RKO (cell line): ENCODE measurements at places on chromosomes 7 and 10.

- no peak for DNase-seq
These were observed 21.5 kb downstream of the CYP26A1 start for GRCh38 chr10:93095225-93095624.

GRCh38 chr10:17162828-17163227 lies 33.2 kb upstream of the CUBN start:
- no peak for DNase-seq

DNA sequence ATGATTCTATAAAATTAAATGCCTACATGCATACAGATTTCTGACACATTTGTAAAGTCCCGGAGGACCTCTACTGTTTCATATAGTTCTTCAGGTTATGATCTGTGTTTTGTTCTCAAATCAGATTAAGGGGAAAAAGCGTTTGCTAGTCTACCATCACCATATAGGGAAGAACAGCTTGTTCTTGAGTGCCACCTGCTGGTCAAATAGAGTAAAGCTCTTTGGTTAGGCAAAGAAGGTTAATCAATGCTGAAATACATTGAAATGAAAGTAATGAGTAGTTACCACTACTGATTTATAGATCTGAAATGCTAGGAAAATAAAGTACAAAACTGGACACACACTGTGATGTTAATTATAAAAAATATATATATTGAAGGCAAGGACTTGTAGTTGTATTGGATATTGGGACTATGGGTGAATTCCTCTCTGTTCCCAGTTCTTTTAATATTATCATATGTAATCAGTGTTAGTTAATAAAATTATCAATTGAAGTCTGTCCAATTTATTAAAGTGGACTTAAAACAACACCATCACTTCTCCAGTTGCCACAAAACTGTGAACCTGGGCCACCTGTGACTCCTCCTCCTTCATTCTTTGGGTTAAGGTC lies 72.6 kb upstream of the PDLIM1 start:
- DNase-seq, result peak; percentile 63

GRCh38 chr10:89160339-89160738 lies 46.8 kb downstream of the CH25H start:
- DNase-seq, result no peak

DNA sequence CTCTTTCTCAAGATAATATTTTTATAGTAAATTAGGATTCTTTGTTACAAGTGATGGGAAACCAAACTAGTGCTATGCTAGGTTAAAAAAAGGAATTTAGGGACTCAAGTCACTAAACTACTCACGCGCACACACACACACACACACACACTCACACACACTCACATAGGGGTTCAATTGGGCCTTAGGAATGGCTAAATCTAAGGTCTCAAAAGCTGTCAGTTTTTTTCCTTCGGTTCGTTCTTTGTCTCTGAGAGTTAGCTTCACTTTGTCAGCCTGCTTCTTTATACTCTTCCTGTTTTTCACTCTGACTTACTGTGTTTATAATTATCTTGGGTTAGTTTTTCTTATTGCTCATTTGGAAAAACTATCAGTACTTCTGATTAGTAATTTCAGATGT lies 138.9 kb downstream of the ADK start:
- DNase-seq, result no peak

- no peak for DNase-seq
These were observed 57.6 kb upstream of the CROT start for GRCh38 chr7:87287738-87288341.

- DNase-seq, result no peak
These were observed 7.1 kb upstream of the ZMIZ1 start for GRCh38 chr10:79061441-79062315.

DNA sequence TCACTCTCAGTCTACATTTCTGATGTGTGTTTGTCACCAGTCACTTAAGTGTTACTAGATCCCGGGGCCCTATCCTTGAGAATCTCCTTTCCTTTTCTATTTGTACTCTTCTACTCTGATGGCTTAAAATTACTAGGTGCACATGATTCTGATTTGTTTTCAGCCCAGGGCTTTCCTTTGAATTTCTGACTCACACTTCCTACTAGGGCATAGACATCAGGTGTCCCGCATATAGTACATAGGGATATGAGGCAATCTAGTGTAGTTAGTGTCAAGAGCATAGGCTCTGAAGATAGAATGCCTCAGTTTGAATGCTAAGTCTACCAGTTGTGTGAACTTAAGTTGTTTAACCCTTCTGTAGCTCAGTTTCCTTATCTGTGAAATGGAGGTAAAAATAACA lies 49.4 kb upstream of the LRRN3 start:
- DNase-seq, result peak; percentile 12

DNA sequence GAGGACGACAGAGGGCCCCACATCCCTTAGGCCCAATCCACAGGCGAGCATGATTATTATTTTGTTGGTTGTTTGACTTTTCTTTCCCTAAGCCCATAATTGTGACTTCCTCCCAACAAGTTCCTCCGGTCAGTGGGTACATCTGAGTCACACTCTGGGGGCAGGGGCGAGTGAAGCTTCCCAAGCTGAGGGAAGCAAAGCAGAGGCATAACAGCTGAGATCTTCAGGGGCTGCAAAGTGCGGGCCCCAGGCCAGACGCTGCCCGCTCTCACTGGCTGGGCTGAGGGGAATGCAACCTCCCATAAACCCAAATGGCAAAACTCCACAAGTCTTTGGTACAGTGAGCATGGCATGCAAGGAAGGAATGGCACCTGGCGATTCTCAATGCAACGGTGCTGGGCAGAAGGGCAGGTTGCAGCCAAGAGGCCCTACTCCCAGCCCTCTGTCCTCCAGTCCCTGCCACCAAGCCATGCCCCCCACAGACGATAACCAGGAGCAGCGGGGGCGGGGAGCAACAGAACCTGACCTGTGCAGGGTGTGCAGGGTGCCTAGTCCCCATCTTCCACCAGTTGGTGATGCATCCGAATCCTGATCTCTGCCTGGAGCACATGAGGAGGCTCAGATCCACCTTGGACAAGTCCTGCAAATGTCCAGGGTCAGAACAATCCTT lies 25.3 kb downstream of the TNS3 start:
- DNase-seq, result no peak

- no peak for DNase-seq
These were observed 790.3 kb downstream of the GRM8 start for GRCh38 chr7:126462405-126462804.

DNA sequence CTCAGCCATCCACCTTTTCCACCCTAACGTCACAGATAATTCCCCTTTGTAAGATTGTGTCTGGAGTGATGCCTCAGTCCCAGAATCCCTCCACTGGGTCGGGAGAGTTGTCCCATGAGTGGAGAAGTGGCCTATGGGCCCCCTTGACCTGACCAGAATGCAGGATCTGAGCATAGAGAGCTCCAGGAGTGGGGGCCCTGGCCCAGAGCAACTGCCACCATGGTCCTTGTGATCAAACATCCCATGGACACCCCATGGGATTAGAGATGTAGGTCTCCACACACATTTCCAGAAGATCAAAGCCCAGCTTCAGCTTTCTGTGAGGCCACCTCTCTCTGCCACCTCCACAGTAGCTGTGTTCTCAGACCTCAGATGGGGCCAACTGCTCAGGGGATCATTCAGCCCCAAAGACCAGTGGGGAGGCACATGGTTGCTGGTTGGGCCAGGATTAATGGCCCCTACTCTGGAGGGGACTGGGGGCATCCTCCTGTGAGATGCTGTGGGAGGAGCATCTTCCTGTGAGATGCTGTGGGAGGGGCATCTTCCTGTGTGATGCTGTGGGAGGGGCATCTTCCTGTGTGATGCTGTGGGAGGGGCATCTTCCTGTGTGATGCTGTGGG lies 28.5 kb upstream of the DPYSL4 start:
- DNase-seq, result no peak

DNA sequence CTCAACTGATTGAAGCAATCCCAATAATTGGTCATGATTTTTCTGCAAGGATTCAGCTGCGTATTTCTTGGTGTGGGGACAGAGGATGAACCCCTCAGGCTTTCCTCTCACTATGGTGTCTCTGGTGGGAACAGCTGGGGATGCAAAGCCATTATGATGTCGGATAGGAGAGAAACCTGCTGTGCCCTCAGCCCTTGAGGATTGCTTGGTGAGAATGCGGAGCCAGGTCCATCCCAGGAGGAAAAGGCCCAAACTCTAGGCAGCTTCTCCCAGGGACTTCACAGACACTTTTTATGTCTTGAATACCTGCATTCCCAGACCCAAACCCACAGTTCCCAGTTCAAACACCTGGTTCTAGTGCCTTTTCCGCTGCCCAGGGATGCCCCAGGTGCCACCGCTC lies 302.0 kb downstream of the WDR37 start:
- no peak for DNase-seq

- no peak for DNase-seq
These were observed 75.5 kb upstream of the AGK start for GRCh38 chr7:141475679-141476078.

- DNase-seq, result no peak
These were observed 132.2 kb downstream of the ZNF365 start for GRCh38 chr10:62506371-62506770.

GRCh38 chr7:156031679-156032478 lies 219.6 kb upstream of the SHH start:
- no peak for DNase-seq

DNA sequence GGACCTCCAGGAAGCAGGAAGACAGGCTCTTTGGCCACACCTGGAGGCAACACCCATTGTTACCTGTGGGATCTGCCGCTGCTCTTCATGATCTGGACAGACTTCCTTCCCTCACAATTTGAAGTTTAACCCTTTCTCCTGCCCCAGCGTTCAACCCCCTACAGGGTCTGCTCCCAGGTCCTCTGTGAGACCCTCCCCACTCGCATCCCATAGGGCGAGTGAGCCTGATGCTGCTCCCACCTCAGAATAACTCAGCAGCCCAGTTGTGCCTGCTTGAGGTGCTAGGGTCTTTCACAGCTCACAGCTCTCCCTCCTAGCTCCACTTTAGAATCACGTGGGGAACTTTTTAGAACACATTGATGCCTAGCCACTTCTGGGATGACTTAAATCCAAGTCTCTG lies 61.8 kb upstream of the C10orf90 start:
- DNase-seq, result no peak

DNA sequence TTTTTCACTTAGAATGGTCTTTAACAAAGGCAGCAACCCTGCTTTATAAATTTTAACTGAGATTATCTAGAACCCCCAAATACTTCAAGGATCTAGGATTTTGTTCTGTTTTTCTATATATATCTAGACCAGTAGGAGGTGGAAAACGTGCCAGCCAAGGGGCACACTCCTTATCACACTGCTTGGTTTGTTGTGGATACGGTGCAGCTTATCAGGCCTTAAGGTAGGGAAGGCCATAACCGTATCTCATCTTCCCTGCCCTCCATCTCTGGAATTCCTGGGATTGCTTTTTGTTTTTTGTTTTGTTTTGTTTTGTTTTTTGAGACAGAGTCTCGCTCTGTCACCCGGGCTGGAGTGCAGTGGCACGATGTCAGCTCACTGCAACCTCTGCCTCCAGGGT lies 75.4 kb downstream of the MPLKIP start:
- DNase-seq, result no peak

GRCh38 chr7:54426406-54426805 lies 115.8 kb upstream of the VSTM2A start:
- no peak for DNase-seq

DNA sequence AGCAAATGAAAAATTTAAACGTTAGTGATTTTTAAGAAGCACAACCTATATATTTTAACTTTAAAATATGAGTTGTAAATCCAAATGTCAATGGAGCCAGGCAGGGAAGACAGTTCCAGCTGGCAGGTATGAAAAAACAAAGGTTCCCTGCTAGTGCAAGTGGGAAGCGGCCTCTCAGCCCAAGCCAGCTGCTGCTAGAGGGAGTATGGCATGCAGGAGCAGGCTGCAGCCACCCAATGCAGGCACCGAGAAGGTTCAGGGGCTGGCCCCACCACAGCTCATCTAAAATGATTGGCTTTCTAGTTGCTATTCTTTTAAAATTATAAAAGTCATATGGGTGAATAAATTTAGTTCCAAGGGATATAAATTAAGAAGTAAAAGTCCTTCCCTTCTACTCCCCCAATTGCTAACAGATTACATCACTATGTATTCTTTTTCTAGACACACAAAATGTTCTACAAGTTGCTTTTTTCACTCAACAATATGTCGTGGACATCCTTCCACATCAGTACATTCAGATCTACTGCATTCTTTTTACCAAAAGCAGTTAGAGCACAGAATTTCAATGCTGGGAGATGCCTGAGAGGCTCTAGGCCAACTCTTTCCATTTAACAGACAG lies 69.3 kb downstream of the SGMS1 start:
- DNase-seq, result no peak

DNA sequence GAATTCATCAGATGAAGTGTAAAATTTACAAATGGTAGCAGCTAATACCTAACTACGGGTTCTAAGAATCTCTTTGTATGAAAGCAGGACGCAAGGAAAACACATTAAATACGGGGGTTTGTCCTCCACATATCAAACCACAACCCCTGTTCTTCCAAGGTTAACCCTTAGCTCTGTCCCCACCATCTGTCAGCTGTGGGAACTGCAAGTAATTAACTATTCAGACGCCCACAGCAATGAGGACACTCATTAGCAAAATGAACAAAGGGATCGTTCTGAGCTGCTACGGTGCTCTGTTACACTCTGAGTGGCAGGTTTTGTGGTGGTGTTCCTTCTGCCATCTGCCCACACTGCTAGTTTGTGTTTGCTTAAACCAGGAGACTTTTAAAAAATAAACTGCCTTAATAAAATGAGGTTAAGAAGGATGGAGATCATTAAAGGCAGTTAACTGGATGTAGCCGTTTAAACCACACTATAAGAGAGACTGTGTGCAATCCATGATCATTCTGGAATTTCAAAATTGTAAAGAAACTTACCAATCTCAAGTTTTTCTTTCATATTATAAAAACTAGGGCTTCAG lies 51.4 kb downstream of the C10orf67 start:
- peak; percentile 71 for DNase-seq

DNA sequence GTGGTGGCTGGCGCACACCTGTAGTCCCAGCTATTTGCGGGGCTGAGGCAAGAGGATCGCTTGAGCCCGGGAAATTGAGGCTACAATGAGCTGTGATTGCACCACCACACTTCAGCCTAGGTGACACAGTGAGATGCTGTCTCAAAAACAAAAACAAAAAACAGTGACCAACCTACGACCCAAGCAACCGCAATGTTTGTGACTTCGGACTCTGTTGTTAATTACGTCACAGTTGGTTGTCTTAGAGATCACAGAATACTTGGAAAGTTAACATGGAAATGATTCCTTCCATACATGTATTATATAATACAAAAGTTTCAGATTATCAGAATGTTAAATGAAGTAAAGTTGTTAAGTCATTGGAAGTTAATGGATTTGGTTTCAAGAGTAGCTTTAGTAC lies 106.2 kb downstream of the REEP3 start:
- DNase-seq, result no peak

- DNase-seq, result no peak
These were observed 16.4 kb upstream of the PDSS1 start for GRCh38 chr10:26681076-26681475.

DNA sequence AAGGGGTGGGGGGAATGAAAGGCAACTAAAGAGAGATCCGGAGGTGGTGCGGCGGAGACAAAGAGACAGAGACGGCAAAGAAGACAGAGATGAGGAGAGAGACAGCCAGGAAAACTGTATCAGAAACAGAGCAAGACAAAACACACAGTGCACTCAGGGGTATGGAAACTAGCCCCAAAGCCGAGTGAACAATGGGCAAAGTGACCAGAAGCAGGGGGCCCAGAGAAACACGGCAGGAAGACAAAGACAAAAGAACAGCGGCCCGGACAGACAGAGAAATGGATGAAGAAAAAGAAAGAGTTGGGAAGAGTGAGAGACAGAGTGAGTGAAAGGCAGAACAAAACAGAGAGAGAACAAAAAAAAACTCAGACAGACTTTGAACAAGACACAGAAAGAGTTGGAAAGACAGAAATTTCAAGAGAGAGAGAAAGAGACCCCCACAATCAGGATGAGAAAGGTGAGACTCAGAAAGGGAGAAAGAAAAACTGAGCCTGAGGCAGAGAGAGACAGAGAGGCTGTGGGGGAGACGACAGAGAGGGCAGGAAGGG lies 60.6 kb upstream of the PAX2 start:
- no peak for DNase-seq
